ENCODE measurements at places on chromosomes 2 and 18. TPM values are rescaled to one million over a fixed set of nuclear protein-coding genes. Genes with fewer than 3 reads are reported as not detected.

ATIC gene
- 223 TPM for total RNA-seq

CROCC2 gene
- 0.23 TPM for total RNA-seq

STARD6 gene
- total RNA-seq = not detected

NT5C1B gene
- total RNA-seq = not detected

MYOM1 gene
- 0.92 TPM for total RNA-seq

SETBP1 gene
- total RNA-seq = 0.23 TPM

LAMA3 gene
- total RNA-seq = 8.1 TPM

TMEM198 gene
- total RNA-seq = 2.3 TPM

WDR35 gene
- total RNA-seq = 13.8 TPM

CCDC150 gene
- 19.0 TPM for total RNA-seq

RAD51AP2 gene
- total RNA-seq = not detected

MRO gene
- not detected for total RNA-seq

CCDC178 gene
- not detected for total RNA-seq

IL1R2 gene
- total RNA-seq = 0.15 TPM

EPC2 gene
- 30.2 TPM for total RNA-seq

FNDC4 gene
- 1.3 TPM for total RNA-seq

CD207 gene
- total RNA-seq = not detected

CCDC121 gene
- total RNA-seq = 5.9 TPM

GALNT14 gene
- total RNA-seq = 0.67 TPM
